T-helper 2 cell (primary cell): ENCODE measurements at places on chromosomes 12 and 14.

GRCh38 chr14:88599326-88599725 is 36.5 kb downstream of the ZC3H14 start:
- DNase-seq, result no peak

GRCh38 chr12:51008329-51009055 is 17.7 kb downstream of the SLC11A2 start:
- DNase-seq, result no peak

DNA sequence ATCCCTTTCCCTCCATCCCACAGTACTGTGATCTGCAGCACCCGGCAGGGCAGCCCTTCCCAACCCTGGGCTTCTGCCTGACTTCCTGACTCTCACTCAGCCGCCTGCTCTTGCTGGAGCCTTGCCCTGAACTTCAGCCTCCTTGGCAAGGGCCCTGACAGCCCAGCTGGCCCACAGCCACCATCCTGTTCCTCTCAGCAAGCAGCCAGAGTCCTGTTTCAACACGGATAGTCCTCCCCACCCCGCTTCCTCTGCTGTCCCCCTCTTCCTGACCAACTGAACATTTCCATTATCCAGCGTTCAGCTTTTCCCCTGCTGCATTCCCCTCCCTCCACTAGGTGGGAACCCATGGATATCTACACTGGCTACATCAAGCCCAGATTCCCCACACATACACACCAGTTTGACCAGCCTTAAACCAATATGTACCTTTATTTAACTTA is 74.0 kb upstream of the MDM1 start:
- no peak for DNase-seq

- DNase-seq, result no peak
Observed at GRCh38 chr12:78387721-78388120, 476.9 kb upstream of the SYT1 start.
